WTC11 (cell line): ENCODE measurements at places on chromosomes 11 and 22. TPM values are rescaled to one million over a fixed set of nuclear protein-coding genes. Genes with fewer than 3 reads are reported as not detected.

Gene SPON1
- 4.1 to 6.4 TPM (median 4.1 TPM) in 3 replicates for total RNA-seq

Gene MCHR1
- total RNA-seq = 0.57 to 1.0 TPM (median 0.69 TPM) in 3 replicates

Gene P2RX3
- total RNA-seq = 0.26 to 1.1 TPM (median 0.66 TPM) in 3 replicates

Gene KRTAP5-9
- not detected in 3 replicates for total RNA-seq

- H3K27ac ChIP-seq = no peak overlapping the region
- H3K4me1 ChIP-seq = peaks cover 31% of the 10 kb centered on the region
- peaks cover 2% of the 10 kb centered on the region; the same call in 1 of the 2 replicates for H3K27me3 ChIP-seq
- H3K4me3 ChIP-seq = no peak overlapping the region
- no peak for DNase-seq
Measured at GRCh38 chr11:123799438-123799837, 6.7 kb downstream of the OR6M1 start.

GRCh38 chr22:21937041-21937820 lies 15.4 kb downstream of the PPM1F start:
- no peak for DNase-seq
- H3K4me3 ChIP-seq = no peak overlapping the region; the same call in 1 of the 2 replicates
- H3K27ac ChIP-seq = no peak overlapping the region; the same call in 1 of the 2 replicates
- peaks cover 16% of the 10 kb centered on the region for H3K4me1 ChIP-seq
- peaks cover 14% of the 10 kb centered on the region; the same call in 1 of the 2 replicates for H3K36me3 ChIP-seq

- no peak for DNase-seq
- H3K4me1 ChIP-seq = peaks cover 19% of the 10 kb centered on the region
- peaks cover 32% of the 10 kb centered on the region for H3K36me3 ChIP-seq
Measured at GRCh38 chr22:36773935-36774334, 2.0 kb downstream of the IFT27 start.

DNA sequence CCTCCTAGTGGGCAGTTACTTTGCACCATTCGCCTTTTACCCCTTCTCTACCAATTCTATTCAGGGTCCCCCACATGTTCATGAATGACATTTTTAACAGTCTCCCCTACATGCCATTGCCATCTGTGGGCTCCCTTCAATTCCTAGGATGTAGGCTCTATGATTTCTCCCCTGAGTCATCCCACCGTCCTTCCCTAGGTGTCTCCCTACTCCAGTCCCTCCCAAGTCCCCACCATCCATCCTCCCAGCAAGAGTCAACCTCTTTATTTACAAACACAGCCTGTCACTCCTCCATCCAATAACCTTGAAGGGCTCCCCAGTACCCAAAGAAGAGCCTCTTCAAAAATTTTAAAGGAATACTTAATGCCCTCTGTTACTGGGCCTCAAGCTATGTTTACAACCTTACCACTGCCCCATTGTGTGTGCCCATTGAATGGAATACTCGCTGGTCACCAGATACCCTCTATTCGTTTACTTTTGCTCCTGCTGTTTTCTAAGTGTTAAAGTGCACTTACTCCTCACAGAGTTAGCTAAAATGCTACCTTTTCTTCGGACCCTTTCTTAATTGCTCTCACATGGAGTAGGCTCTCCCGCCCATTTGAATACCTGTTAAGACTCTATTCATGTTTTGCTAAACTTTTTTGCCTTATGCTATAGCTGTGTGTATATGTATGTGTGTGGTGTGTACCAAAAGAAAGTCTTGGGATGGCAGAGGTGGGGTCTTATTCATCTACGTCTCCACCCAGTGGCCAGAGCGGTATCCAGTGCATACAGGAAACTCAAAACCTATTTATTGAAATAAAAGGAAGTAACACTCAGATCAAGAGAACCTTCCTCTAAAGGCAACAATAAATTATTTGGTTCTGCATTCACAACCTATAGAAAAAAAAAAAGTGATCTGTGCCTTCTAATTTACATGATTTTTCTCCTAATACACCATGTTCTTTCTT lies 235.8 kb upstream of the CCDC90B start:
- peak; percentile 38 for DNase-seq
- no peak overlapping the region for H3K27ac ChIP-seq
- no peak overlapping the region for H3K4me3 ChIP-seq

DNA sequence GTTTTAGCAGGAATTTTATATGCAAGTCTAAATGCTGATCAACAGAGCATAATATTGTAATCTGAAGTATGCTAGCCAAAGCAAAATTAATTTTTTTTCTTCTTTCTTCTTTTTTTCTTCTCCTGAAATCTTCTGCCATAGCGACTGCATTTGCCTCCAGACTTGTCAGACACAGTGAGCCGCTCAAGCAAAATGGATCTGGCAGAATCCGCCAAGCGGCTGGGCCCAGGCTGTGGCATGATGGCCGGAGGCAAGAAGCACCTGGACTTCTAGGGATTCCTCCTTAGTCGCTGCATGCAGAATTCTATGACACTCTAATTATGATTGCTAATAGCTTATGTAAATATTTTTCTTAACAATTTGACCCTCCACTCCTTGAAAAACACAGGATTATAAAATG lies 27.9 kb downstream of the PAX6 start:
- DNase-seq = no peak
- peaks cover 5% of the 10 kb centered on the region for H3K4me1 ChIP-seq
- no peak overlapping the region for H3K4me3 ChIP-seq
- H3K27ac ChIP-seq = no peak overlapping the region
- H3K36me3 ChIP-seq = no peaks in the 10 kb centered on the region
